ENCODE measurements at places on chromosomes 7 and 10. TPM values are rescaled to one million over a fixed set of nuclear protein-coding genes. Genes with fewer than 3 reads are reported as not detected.

Gene HMX2
- not detected for total RNA-seq

Gene MRLN
- not detected for total RNA-seq

Gene OGDHL
- not detected for total RNA-seq

- no peak for DNase-seq
These were observed 88.2 kb upstream of the AFAP1L2 start for GRCh38 chr10:114492351-114493037.

DNA sequence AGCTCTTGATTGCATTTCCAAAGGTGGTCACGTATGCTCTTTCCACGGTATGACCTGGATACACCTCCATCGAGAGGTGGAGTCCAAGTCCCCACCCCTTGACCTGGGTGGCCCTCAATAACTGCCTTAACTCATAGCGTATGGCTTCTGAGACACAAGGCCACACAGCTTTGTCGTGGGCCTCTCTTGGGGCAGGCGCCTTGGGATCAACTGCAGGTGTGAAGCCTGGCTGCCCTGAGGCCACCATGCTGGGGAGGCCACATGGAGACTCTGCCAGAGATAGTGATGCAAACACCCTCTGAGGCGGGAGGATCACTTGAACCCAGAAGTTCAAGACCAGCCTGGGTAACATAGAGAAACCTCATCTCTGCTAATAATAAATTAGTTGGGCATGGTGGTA lies 30.7 kb upstream of the RASGEF1A start:
- DNase-seq: no peak

GRCh38 chr10:804191-804781 lies 114.8 kb upstream of the DIP2C start:
- DNase-seq: no peak

GRCh38 chr7:51785171-51785570 lies 468.6 kb upstream of the COBL start:
- no peak for DNase-seq

DNA sequence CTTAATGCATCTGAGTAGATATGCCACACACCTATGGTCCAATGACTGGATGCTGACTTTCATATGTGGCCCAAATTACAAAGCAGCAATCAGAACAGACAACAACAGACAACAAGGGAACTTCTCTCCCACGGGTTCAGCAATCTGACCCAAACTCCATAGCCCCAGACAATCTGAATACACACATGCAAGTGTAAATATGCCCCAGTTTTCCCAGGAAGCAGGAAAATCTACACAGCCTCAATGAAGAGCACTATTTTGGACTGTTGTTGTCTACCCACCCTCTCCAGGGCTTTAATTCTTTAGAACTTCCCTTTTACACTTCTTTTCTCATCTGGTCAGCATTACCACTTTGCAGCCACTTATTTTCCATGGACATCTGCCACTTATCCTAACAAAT lies 2.0 kb upstream of the CCNY start:
- no peak for DNase-seq

GRCh38 chr7:27140126-27140857 lies 3.2 kb downstream of the HOXA5 start:
- no peak for DNase-seq

GRCh38 chr7:7554649-7555575 lies 11.8 kb upstream of the MIOS start:
- DNase-seq: no peak

- DNase-seq: no peak
These were observed 895 bp upstream of the NAPEPLD start for GRCh38 chr7:103149808-103150180.

- no peak for DNase-seq
These were observed 47.0 kb downstream of the PTN start for GRCh38 chr7:137296576-137296975.

DNA sequence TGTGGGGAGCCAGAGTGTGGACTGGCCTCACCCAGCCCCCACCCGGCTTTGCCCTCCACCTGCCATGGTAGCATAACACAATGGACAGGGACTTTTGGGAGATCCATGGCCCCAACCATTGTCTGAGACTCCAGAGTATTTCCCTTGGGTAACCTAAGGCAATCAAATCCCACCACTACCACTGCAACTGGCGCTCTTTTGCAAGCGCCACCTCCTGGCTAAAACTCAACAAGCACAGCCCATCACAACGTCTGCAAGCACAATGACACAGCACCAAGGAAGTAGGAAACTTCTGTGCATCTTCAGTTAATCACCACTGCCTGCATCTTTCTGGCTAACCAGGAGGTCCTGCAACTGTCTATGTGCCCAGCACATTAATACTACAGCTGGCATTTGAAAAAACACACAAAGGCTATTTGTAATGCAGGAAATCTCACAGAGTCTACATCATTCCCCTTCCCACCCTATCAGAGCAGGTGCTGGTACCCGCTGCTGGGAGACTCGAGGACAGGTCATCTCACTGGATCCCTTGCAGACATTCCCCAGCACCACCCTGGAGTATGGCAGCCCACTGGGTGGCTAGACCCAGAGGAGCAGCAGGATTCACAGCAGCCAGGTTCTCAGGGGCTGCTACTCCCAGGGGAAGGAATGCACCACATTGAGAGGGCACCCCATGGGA lies 27.7 kb downstream of the ANKRD26 start:
- no peak for DNase-seq
